ENCODE measurements at places on chromosomes 12 and 14.

- DNase-seq: no peak
These were observed 630.3 kb downstream of the RPS29 start for GRCh38 chr14:48955857-48956256.

DNA sequence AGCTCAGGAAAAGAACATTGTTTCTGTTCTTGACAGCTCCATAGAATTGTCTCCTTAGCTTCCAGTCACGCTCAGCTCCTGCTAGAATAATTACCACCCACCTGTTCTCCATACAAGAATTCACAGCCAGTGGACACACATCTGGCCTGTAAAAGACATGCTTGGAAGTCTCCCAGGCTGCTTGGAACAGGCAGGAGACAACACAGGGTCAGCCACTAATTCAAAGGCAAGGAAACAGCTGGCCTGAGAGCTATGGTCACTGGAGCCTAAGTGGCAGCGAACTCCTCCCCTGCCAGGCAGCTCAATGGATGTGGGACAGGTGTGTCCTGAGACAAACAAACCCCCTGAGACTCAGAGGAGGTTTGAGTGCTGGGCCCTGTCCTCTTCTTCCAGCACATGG, 22.9 kb upstream of the LTBP2 start:
- DNase-seq: no peak

DNA sequence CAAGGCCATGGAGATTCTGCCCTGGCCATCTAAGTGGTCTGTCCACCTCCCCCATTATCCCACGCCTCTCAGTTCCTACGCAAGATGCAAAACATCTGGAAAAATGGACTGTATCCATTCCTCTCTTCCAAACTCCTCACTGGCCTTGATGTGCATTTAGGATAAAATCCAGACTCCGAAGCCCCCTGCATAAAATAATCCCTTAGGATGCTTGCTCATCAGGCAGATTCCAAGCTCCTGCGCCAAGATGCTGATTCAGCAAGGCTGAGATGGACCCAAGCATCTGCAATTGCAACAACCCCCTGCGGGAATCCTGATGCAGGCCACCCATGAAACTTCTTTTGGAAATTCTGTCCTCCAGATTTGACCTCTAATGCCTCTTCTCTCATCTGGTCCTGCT, 81.6 kb downstream of the SPRING1 start:
- no peak for DNase-seq

GRCh38 chr12:129827102-129827865, 76.5 kb downstream of the TMEM132D start:
- DNase-seq: no peak

GRCh38 chr14:94682736-94683135, 70.5 kb downstream of the SERPINA3 start:
- no peak for DNase-seq

GRCh38 chr12:76692846-76693245, 71.1 kb upstream of the ZDHHC17 start:
- no peak for DNase-seq

DNA sequence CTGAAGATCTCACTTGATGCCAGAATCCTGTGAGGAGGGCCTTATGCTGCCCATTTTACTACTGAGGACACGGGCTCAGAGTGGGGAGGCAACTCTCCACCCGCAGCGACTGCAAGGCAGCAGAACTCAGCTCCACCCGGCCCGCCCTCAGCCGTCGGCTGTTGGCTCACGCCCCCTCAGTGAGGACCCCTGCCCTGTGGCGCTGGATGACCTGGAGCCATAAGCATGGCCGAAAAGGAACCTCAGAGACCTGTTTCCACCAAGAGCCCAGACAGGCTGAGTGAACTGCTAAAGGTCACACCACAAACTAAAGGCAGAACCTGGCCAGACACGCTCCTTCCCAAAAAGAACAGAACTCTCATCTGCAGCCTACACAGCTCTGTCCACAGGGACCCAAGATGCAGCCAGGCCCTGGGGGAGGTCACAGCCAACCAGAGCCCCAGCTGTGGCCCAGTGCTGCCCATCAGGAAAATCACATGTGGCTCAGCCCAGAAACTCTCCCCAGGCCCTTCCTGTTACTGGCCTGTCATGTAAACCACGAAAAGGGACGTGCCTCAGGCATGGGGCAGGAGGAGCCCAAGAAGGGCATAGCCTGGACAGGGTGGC, 32.8 kb downstream of the CCNK start:
- DNase-seq: no peak

DNA sequence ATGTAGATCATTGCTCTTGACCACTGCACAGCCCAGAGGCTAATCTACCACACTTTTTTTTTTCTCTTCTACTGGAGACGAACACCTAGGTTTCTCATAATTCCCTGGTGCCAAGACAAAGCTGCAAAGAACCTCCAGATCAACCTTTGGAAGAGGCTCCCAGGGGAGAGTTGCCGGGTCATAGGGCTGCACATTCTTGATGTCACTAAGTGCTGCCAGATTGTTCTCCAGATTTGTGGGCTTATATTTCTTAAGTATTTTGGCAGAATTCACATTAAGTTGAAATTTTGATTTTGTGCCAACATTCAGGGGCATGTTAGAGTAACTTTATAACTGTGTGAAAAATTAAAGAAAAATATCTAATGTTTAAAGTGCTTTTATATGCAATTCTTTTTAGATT, 13.5 kb upstream of the PDZRN4 start:
- no peak for DNase-seq

DNA sequence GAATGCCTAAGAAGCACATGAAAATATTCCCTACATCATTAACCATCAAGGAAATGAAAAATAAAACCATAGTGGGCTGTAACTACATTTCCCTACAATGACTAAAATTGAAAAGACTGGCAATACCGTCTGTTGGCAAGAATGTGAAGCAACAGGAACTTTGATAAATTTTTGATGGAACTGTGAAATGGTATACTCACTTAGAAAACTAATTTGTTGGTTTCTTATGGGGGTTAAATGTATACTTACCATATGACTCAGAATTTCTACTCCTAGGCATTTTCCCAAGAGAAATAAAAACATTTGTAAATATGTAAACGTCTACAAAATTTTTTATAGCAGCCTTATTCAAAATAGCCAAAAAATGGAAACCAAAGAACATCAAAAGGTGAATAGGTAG, 121.4 kb upstream of the PLEKHA5 start:
- no peak for DNase-seq

DNA sequence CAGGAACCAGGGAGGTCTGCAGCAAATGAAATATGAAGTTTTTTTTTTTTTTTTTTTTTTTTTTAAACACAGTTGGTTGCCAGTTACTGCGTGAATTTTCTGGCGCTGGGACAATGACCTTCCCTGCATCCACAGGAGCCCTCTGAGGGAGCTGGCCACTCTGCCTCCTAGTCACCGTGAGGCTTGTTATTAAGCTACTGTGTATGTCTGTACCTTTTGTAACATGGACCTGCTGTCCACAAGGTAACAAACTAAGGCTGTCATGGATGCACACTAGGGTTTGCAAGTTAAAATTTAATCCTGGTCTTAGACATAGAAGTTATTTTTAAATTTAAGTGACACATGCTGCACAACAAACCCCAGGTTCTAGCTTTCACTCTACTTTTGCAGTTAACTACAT, 211.0 kb downstream of the SSPN start:
- DNase-seq: no peak

DNA sequence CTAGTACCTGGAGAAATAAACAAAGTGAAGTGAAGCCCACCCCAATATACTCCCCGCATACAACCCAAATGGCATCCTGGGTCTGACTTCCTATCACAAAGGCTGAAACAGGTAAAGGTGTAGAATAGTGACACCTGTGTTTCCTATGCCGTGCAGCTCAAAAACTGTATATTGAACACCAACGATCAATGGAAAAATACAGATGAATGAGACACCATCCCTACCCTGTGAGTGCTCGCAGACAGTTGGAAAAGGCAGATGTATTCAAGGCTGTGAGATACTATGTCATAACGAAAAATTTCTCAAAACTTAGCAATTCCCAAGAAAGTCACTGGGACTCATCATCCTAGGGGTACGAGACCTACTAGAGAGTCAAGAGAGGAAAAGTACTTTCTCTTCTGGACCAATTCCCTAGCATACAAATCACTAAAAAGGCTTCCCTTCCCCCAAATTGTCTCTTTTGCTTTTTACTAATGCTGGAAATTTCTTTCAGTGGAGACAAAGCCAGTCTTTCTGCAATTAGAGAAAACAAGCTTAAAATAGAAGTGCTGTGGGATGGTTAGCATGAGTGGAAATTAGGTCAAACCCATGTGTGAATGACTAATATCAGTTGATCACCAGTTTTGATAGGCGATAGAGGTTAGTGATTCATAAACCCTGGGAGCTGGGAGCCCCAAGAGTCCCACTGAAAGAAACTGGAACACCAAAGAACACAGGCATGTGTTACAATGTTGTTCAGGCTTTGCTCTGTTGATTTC, 249.7 kb downstream of the SPTSSA start:
- DNase-seq: no peak

- DNase-seq: no peak
These were observed 5.0 kb upstream of the HOXC6 start for GRCh38 chr12:54022960-54023884.

- DNase-seq: no peak
These were observed 136.5 kb downstream of the TGFB3 start for GRCh38 chr14:75845136-75845804.

DNA sequence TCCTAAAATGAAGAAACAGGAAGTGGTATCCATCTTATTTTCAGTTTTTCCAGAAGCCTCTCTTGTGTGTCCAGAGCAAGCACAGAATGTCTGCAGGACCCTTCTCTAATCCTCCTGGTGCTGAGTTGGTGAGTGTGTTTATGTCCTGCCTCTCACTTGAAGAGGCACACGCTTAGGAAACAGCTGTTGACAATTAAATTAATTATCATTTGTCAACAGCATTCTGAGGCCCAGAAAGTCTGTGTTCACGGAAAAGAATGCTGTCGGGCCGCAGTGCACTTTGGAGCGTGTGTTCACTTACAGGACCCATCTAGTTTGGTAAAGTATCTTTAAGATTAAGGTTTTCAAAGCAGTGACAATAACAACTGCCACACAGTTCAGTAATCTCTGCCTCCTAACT, 70.5 kb downstream of the LMNTD1 start:
- no peak for DNase-seq

DNA sequence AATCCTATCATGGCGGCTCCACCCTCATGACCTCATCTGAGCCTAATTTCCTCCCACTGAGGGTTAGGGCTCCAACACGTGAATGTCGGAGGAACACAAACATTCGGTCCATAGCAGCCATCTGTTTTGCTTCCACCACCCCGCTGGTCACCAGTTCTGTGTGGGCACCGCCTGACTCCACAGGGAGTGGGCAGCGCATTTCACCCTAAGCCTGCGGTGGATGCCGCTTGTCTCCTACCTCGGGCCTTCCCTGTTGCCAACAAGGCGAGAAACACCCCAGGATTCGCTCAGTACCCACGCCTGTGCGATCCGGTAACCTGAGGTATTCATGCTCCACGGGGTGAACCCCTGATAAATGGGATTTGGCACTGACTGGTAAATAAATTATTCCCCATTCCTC, 95.2 kb upstream of the PPP2R5C start:
- DNase-seq: no peak

- no peak for DNase-seq
These were observed 7.6 kb upstream of the RAD51AP1 start for GRCh38 chr12:4530982-4531586.

GRCh38 chr14:77043177-77043983, 14.9 kb upstream of the IRF2BPL start:
- no peak for DNase-seq

DNA sequence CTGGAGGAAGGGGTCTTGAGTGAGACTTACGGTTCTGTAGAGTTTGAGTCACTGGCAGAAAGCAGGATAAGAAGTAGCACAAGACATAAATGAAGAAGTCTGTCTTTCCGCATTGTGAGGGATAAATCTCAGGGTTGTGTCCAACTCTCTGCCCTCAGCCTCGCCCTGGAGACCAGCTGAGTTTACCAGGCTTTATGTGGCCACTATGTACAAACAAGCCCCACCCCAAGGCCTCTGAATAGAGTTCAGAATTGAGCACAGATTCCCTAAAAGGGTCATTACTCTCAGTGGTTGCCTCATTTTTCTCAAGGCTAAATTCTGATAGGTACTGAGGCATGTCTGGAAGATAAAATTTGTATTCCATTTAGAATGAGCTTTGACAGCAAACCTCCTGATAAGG, at the start of gene PZP:
Gene PZP, minus strand, starts transcription at position 167 of the 400 bp plus-strand sequence. Its CDS starts 54 bp downstream, at position 113.
- no peak for DNase-seq

GRCh38 chr14:78608998-78609787, 439.0 kb downstream of the NRXN3 start:
- DNase-seq: no peak

DNA sequence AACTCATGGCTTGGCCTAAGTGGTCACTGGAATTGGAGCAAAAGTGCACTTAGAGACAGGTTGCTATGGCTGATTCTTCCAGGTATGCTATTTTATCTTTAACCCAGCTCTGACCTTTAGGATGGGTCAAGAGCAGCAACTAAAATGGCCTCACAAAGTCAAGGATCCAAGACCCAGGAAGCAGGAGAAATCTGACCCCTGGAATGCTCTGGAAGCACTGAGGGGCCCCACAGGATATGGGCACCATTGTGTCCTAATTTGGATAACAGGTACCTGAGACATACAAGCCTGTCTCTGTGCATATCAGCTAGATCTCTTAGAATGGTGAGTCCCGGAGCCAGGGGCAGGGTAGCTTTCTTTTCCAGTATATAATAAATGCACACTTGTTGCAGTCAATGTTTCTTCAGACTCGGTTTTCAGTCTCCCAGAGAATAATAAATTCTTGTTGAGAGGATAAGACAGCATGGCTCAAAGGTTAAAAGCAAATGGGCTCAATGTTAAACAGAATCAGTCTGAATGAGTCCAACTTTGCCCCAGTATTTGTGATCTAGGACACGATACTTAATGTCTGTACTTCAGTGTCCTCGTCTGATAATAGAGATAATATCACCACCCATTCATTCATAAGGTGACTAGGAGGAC, 29.3 kb upstream of the TMCC3 start:
- DNase-seq: no peak

- DNase-seq: no peak
These were observed 22.9 kb upstream of the RNF34 start for GRCh38 chr12:121376754-121377697.

GRCh38 chr14:21525962-21526671, at the start of gene SALL2:
TSS of gene SALL2 (minus strand) at chr14:21526346. CDS start at chr14:21526127, 219 bp downstream.
- DNase-seq: peak; percentile 27

DNA sequence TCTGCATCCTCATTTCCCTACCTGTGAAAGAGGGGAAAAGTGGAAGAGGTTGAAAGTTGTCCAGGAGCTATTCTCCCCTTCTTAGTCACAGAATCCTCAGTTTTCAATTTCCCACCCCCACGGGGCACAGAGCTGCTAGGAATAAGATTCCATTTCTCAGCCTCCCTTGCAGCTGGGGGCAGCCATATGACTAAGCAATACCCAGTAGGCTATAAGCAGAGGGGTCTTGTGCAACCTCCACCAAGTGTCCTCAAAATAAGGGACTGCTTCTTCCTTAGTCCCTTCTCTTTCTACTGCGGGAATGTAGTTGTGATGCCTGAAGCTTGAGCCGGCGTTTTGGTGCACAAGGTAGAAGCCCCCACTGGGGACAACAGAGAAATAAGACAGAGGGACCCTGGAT, 40.9 kb downstream of the VWF start:
- no peak for DNase-seq

- no peak for DNase-seq
These were observed 195.7 kb downstream of the TMEM117 start for GRCh38 chr12:44031472-44032185.

- DNase-seq: no peak
These were observed 93.7 kb upstream of the FUT8 start for GRCh38 chr14:65318636-65319506.

GRCh38 chr14:59356312-59356711, 108.9 kb downstream of the GPR135 start:
- no peak for DNase-seq
